Activated CD4-positive, alpha-beta T cell treated with anti-CD3 and anti-CD28 coated beads for 36 hours (primary cell): ENCODE measurements at places on chromosomes 2 and 18. TPM values are rescaled to one million over a fixed set of nuclear protein-coding genes. Genes with fewer than 3 reads are reported as not detected.

The OR6B2 gene
- total RNA-seq, result not detected

The CELF4 gene
- not detected for total RNA-seq

The IKZF2 gene
- 6.3 TPM for total RNA-seq

The IL36G gene
- not detected for total RNA-seq

The STARD6 gene
- total RNA-seq, result not detected

The G6PC2 gene
- total RNA-seq, result not detected

The SPR gene
- 9.8 TPM for total RNA-seq

The PRKAG3 gene
- not detected for total RNA-seq

The DYNAP gene
- not detected for total RNA-seq

GRCh38 chr2:207157731-207158130 lies 8.0 kb downstream of the KLF7 start:
- DNase-seq, result no peak

DNA sequence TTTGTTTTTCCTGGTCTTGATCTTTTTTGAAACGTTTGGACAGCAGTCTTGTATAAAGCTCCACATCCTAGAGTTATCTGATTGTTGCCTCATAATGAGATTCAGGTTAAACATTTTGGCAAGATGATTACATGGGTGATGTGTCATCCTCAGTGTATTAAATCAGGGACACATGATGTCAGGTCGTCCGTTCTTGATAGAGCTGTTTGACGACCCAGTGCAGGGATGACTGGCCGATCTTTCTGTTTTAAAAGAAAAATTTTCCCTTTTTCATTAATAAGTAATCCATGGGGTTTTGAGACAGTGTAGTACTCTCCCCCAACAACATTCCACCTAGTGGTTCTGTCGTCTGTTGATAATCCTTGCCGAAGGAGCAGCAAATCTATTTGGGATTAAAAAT lies 44.5 kb upstream of the SERPINB2 start:
- no peak for DNase-seq

DNA sequence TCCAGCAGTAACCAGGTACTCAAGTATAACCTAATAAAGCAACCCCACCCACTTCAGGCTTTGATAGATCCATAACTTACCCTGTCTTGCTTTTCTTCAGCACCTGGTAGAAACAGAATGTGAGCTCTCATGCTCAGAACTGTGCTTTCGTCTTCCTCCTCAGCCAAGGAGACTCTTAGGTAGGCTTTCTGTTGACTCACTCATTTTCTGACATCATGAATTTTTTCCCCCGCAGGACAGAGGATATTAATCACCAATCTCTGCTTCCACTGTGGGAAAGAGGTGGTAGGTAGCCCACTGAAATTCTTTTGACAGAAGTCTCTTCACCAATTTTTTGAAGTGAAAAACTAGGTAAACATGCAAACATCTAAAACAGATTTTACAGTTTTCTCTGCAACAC lies 241.2 kb upstream of the KCNJ3 start:
- no peak for DNase-seq

- no peak for DNase-seq
Measured at GRCh38 chr18:73669297-73669696, 478.3 kb downstream of the FBXO15 start.

DNA sequence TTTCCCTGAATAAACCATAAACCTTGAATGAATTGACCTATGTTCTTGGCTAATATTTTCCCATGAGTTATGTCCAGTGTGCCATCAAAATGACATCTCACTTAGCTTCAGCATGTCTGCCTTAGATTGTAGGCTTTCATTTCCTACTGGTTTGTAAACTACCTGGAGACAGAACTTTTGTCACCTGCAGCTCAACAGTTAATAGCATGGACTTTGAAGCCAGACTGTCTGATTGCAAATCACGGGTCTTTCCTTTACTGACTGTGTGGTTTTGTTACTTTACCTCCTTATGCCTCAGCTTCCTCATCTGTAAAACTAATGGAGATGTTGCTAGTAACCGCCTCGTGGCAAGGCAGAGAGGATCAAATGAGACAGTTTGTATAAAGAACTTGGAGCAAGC lies 187.1 kb downstream of the SUCLG1 start:
- no peak for DNase-seq

DNA sequence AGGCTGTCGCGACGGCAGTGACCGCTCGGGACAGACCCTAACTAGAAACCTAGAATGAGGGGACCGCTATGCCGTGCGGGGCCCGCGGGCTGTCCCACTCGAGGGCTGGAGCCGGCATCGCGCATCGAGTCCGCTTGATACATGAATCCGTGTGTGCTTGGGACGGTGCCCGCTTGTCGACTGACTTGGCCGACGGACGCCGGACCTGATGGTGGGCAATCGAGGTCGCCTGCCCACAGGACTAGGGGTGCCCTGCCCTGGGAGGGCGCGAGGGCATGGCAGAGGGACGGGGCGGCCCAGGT lies 749 bp upstream of the PTMA start:
- DNase-seq, result peak; percentile 72

DNA sequence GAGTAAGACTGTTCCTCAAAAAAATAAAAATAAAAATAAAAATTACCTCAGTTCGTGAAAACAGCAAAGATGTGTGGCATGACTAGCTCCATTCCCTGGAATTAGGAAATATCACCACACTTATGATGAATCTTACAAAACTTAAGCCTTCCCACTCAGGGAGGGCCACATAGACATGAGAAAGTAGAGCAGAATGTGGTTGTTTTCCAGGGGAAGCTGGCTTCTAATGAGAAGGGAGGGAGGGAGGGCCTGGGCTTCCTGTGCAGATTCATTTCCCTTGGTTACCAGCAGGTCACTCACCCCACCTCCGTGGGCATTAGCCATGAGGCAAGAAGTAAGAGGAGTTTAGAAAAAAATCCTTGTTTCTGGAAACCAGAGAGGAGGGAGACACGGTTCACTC lies 95.9 kb upstream of the RMDN2 start:
- no peak for DNase-seq

GRCh38 chr2:226190479-226191252 lies 609.0 kb downstream of the IRS1 start:
- DNase-seq, result no peak

DNA sequence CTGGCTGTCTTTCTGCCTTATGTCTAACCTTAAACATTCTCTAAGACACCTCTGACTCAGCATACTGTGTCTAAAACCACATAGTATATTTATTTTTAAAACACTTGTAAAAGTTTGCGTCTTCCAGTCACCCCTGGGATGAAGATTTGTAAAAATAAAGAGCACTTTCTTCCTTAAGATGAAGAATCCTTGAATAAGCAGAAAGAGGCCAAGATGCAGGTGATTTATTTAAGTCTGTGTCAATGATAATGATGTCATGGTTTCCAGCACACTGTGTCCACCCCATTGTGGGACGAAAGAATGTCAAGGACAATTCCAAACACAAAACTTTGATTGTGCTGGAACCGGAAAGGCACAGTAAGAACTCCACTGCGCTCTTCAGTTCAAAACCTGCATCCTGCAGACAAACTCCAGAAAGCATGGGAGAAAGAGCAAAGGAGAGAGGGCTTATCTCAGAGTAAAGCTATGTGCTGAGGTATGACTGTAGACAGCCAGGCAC lies 92.9 kb downstream of the ZEB2 start:
- no peak for DNase-seq

GRCh38 chr2:101105654-101106053 lies 45.5 kb downstream of the TBC1D8 start:
- no peak for DNase-seq

- DNase-seq, result no peak
Measured at GRCh38 chr2:120739438-120740090, 3.9 kb downstream of the GLI2 start.

- peak; percentile 21 for DNase-seq
Measured at GRCh38 chr2:203659331-203660049, 46.9 kb upstream of the CD28 start.

GRCh38 chr2:120629241-120629895 lies 106.3 kb upstream of the GLI2 start:
- DNase-seq, result no peak

DNA sequence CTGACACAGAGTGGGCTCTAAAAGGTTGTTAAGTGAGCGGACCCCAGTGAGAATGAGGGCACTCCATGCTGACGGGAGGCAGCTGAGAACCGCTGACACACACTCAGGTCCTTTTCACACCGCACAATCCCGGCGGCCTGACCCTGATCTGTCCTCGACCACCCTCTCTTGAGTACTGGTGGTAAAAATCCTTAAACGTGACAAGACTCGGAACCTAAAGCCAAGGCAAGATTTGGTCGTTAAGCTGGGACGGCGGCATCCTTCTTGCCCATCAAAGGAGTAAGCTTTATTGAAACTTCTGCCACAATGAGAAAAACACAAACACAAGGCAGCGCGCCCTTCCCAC lies 569 bp downstream of the TMX3 start:
- DNase-seq, result no peak

DNA sequence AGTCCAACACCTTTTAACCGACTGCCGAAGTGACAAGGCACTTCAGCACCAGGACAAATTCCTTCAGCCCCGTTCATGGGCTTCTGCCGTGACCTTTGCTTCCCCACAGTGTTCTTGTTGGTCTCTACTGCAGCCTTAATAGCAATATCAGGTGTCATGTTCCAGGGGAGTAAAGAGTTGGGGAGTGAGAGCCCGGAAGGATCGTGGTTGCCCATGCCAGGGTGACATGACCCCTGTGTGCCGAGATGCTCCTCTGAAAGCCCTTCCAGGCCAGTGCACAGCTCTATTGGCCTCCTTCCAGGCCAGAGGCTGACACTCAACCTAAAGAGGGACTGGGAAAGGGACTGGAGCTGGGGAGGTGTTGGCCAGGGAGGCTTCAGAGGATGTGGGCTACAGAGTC lies 279.2 kb downstream of the CYRIA start:
- no peak for DNase-seq

DNA sequence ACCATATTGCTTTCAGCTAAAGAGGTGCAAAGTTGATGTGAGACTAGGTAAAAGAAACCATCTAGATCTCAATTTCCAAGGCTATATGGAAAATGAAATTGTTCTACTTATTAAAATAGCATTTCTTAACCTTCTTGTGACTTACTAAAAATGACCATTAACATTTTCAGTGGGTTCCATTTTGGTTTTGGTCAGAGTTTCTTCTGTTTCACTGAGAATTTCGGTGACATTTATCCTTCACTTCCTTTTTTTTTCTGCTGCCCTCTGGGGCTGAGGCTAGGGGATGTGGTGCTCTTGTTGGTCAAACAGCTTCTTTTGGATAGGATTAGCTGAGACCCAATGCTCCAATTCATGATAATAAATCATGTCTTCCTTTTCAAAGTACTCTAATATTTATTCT lies 44.3 kb upstream of the REL start:
- no peak for DNase-seq

DNA sequence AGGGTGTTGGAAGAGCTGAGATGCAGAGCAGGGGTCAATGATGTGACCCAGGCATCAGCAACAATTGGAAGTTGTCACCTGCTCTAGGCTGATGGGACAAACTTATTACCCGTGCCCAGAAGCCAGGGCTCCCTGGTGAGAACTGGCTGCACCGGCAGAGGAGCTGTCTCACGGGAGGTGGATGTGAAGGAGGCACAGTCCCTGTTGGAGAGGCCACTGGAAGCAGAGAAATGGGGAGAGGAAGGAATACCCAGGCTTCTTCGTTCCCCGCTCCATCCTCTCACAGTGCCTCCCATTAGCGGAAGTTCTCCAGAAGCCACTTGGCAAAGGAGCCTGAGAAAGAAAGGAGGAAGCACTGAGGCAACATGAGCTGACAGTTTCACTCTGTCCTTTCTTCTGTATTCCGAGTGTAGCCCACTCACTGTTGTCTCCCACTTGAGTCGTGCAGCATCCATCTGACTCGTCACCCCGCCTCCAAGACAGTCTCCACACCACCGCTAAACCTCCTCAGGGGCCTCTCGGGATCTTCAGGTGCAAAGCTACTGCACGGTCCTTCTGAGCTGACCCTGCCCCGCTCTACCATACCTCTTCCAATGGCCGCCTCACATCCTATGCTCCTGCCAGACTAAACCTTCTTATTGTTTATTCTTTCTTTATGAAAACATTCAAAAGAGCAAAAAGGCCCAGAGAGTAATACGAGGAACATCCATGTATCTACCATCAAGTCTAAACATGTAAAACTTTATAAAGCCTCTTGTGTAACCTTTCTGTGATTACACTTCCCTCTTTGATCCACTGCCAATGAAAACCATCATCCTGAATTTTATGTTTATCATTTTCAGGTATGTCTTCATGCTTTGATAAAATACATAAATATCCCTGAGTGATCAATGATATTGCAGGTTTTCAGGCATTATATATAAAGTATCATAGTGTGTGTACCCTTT lies 19.1 kb upstream of the AFTPH start:
- DNase-seq, result no peak

DNA sequence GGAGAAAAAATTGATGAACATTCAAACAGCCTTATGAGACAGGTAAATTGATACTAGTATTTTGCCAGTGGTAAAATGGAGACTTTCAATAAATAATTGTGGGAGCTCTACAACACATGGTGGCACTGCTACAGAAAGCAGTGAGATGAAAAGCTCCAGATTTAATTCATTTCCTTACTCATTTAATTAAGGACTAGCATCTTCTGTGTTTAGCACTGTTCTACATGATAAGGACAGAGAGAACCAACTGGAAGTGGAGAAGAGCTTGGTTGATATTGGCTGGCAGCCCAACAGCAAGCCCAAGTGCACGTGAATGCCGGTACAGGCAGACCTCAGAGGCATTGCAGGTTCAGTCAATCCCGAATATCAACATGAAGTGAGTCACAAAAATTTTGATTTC lies 470.4 kb upstream of the MYT1L start:
- no peak for DNase-seq

DNA sequence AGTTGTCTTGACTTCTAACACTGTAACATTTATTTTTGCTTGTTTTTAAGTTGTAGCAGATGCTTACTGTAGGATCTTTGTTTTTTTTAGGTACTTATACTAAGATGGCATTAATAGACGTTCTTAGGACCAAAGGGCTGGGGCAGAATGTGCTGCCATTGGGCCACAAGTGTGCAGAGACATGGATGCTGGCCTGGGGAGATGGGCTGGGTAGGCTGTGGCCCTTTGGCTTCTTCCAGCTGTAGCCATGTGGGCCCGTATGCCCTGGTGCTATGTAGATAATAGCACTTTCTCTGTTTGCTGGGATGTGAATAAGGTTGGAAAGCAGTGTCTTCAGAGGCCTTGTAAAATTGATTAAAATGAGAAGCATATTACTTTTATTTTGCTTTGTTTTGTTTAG lies 18.8 kb downstream of the RAB31 start:
- DNase-seq, result no peak

- DNase-seq, result no peak
Measured at GRCh38 chr2:173523497-173523896, 168.8 kb downstream of the CDCA7 start.
